ENCODE measurements at places on chromosomes 6 and 20.

DNA sequence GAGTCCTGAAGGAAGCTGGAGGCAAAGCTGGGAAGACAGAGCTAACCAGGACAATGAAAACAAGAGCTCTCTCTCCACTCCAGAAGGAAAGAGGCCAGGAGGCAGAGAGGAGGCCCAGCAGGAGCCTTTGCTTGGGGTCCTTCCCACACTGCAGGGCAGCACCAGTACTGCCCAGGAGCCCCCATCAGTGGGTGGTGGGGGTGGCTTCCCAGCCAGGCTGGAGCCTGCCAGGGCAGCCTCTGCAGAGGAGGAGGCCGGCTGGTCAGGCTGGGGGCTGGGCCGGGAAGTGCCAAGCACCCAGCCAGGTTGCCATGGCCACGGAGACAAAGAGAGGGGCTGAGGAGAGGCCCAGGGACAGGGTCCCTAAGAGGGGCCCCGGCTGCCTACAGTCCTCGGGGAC is 33.4 kb downstream of the PREX1 start:
- DNase-seq, result no peak

GRCh38 chr6:14095437-14095836 is 22.1 kb upstream of the CD83 start:
- peak; percentile 29 for DNase-seq

DNA sequence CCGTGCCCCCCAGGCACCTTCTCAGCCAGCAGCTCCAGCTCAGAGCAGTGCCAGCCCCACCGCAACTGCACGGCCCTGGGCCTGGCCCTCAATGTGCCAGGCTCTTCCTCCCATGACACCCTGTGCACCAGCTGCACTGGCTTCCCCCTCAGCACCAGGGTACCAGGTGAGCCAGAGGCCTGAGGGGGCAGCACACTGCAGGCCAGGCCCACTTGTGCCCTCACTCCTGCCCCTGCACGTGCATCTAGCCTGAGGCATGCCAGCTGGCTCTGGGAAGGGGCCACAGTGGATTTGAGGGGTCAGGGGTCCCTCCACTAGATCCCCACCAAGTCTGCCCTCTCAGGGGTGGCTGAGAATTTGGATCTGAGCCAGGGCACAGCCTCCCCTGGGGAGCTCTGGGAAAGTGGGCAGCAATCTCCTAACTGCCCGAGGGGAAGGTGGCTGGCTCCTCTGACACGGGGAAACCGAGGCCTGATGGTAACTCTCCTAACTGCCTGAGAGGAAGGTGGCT is 960 bp downstream of the TNFRSF6B start:
- peak; percentile 26 for DNase-seq

DNA sequence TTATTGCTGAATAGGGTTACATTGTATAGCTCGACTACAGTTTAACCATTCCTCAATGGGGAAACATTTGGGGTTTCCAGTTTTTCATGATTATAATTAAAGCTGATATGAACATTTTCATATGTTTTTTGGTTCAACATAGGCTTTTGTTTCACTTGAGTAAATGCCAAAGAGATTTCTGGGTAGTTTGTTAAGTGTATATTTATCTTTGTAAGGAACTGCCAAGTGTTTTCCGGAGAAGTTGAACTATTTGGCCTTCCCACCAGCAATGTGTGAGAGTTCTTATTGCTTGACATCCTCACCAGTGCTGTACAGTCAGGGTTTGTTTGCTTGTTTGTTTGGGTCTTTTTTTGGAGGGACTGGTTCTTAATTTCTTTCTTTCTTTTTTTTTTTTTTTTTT is 83.7 kb upstream of the RALY start:
- DNase-seq, result no peak

DNA sequence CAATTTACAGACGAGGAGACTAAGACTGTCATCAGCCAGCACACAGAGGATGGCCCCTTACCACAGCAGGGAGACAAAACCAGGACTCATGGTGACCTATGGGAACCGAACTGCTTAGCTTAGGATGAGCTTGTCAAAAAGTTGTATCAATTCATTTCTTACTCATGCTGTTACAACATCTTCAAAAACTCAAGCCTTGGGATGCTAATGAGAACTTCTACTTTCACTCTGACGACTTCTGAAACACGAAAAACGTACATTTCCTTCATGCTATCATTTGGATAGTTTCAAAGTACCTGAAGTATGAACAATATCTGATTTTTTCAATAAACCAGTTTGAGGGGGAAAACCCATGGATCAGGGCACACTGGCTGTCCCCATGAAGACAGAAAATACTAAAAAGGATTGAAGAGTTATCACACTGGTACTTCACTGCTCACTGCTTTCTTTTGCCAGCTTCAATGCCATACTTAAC is 31.9 kb downstream of the HIVEP2 start:
- DNase-seq, result no peak

DNA sequence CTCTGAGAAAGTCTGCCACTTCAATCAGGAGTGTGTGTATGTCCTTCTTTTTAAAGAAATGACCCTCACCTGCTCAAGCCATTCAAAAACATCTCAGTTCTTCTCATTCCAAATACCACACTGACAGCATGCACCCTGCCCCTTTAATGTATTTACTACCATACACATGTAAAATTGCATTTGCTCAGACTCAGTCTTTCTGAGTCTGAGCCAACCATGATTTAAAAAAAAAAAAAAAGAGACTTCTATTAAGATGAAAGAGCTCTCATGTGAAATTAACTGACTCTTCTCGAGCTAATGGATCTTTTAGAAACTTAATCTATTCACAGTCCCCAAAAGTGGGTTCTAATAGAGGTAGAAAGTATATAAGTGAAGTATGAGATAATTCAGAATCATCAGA is 1.4 kb upstream of the FILIP1 start:
- no peak for DNase-seq

DNA sequence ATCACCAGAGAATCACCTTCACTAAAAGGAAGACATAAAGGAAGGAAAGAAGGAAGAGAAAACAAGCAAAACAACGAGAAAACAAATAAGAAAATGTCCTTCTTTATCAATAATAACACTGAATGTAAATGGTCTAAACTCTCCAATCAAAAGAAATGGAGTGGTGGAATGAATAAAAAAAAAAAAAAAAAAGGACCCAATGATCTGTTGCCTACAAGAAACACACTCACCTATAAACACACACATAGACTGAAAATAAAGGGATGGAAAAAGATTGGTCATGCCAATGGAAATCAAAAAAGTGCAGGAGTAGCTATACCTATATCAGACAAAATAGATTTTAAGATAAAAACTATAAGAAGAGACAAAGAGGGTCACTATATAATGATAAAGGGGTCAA is 30.2 kb upstream of the HLA-E start:
- no peak for DNase-seq

DNA sequence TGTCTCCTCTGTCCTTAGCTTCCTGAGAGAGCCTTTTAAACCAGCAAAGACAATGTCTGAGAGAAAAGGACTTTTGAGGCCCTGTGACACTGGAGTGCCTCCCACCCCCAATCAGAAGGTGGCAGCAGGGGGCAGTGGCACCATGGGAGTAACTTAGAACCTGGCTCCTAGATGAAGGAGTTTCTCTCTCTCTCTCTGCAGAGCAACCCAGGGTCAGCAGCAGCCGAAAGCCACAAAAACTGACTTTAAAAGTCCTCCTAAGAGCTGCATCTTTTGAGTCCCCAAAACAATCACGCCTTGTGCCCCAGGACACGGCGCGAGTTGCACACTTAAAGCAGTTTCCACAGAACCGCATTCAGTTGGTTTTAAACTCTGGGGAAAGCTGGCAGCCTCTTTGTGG is 5.3 kb upstream of the TCP11 start:
- no peak for DNase-seq

DNA sequence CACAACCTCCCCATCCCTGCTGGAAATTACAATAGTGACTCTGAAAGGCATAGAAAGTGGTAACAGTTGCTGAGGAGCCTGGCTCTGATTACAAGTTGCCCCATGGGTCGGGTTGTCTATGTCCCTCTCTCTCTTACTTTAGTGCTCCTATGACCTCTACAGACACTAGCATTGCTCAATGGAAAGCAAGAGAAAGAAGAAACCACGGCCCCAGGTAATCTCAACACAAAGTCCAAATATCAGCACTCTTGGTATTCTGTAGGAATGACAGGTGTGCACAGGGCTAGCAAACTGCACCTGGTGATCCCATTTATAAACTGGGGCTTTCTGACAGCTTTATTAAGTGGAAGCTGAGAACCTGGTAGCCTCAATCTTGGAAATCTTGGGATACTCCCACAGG is 80.4 kb upstream of the EMILIN3 start:
- DNase-seq, result no peak

DNA sequence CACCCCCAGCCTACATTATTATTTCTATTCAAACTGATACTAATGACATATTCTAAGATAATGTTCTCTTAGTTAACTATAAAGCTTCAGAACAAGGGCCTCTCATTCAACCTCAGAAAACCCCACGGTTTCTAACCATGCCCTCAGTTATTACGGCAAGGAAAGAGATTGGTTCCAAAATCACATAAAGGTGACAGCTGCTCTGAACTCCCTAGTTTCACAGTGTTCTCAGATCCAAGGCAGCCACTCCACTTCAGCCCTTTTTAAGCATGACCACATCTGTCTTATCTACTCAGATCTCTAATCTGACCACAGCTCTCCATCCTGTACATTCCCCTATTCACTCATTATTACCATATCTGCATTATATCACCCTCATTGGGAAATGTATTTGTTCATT is 98.8 kb upstream of the CEP85L start:
- DNase-seq, result no peak

DNA sequence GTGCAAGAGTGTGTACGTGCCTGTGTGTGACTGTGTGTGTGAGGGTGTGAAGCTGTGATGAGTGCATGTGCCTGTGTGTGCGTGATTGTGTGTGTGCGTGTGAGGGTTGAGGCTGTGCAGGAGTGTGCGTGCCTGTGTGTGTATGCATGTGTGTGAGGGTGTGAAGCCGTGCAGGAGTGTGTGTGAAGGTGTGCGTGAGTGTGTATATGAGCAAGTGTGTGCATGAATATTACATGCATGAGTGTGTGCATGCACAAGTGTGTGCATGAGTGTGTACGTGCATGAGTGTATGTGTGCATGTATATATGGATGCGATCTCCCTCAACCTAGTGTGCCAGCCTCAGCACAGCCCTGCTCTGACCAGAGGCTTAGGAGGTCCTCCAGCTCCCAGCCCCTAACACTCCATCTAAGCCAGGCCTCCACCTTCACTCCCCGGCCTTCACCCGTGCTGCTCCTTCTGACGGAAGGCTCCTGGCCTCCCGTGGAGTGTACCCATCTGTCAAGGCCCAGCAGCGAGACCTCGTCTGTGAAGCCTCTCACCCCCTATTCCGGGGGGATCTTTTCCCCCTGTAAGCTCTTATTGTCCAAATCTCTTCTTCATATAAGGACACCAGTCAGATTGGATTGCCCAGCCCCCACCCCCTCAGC is 19.9 kb upstream of the PHACTR3 start:
- DNase-seq, result no peak

- DNase-seq, result no peak
These were observed 103.5 kb upstream of the AKAP12 start for GRCh38 chr6:151136141-151136755.

DNA sequence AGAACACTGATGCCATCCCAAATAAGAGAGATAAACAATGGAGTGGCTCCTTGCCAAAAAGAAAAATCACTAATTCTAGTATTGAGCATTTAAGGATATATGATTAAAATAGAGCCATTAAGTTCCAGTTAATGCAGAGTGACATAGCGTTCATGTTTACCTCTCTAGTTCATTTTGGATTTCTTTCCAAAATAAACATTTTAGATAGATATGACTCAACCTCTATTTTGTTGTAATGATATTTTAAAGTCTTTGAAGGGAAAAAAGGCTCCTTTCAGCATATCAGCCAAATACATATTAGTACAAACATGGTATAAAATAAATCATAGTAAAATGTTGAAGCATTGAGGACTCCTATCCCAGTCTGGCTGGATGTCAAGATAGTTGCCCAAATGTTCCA is 33.4 kb downstream of the RWDD2A start:
- no peak for DNase-seq

- DNase-seq, result no peak
These were observed 763.2 kb upstream of the FLRT3 start for GRCh38 chr20:15100506-15101160.

- DNase-seq, result no peak
These were observed 237.2 kb downstream of the CDKAL1 start for GRCh38 chr6:20771409-20771808.

- no peak for DNase-seq
These were observed 16.1 kb upstream of the ZNF292 start for GRCh38 chr6:87139236-87139635.

DNA sequence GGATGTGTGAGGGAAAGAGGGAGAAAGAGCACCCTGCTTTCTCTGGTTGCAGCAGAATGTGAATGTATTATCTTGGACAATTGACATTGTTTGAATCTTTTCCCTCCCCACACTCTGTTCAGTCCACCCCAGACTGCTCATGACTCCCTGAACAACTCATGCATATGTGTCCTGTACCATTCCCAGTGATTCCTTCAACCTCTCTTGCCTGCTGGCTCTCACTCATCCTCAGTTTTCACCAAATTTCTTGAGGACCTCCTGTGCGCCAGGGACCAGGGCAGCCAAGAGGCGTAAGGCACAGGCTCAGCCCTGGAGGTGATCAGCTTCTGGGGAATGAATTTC is 5.4 kb downstream of the NOX3 start:
- DNase-seq, result no peak

DNA sequence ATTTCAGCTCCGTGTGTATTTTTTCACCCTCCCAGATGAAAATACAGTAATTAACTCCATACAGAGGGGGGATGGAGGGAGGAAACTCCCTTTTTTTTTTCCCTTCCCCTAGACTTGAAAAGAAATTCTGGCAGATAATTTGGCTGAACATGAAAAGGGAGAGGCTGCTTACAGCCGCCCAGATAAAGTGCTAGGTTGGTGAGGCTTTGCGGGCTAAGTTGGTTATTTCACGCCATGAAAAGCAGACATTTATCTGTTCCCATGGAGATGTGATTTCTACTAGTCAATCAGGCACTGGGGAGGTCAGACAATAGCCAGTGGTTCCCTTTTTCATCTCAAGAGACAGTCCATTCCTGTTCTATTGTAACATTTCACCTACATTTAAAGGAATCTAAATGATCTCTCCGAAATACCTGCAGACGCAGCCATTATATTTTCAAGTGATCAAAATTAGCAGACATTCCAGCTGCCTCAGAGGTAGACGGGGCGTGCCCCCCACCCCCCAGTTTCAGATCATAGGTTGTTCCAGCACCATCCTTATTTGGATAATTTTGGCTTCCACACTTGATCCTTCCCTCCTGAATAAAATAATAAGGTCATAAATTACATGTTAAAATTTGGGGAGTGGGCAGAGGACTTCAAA is 143.9 kb upstream of the ZNF217 start:
- DNase-seq, result no peak

DNA sequence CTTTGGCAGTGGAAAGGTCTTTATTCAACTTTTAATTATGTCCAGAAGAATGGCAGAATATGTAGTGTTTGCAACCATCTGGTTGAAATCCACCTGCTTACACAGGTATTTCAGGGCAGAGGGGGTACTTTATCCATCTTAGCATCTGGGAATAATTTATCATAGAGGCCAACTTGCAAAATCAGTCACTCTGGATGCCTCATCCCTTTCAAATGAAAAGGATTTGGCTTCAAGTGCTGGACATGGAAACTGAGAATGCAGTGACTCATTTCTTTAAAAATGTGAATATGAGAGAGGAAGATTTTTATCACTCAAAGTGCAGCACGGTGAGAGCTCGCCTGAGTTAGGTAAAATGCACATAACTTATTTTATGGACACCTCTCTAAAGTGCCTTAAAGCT is 758.3 kb downstream of the KIF16B start:
- DNase-seq, result no peak

GRCh38 chr6:26362093-26362835 is 2.7 kb upstream of the BTN3A2 start:
- no peak for DNase-seq

- no peak for DNase-seq
These were observed 34.6 kb upstream of the TMEM244 start for GRCh38 chr6:129895692-129896091.

- DNase-seq, result no peak
These were observed 224.2 kb downstream of the SYNDIG1 start for GRCh38 chr20:24693466-24694156.
